ENCODE measurements at places on chromosomes 2 and 18.

GRCh38 chr2:37877457-37878315 is 47.4 kb upstream of the RMDN2 start:
- no peak for DNase-seq

GRCh38 chr2:189610700-189611099 is 30.1 kb upstream of the SLC40A1 start:
- DNase-seq: no peak

DNA sequence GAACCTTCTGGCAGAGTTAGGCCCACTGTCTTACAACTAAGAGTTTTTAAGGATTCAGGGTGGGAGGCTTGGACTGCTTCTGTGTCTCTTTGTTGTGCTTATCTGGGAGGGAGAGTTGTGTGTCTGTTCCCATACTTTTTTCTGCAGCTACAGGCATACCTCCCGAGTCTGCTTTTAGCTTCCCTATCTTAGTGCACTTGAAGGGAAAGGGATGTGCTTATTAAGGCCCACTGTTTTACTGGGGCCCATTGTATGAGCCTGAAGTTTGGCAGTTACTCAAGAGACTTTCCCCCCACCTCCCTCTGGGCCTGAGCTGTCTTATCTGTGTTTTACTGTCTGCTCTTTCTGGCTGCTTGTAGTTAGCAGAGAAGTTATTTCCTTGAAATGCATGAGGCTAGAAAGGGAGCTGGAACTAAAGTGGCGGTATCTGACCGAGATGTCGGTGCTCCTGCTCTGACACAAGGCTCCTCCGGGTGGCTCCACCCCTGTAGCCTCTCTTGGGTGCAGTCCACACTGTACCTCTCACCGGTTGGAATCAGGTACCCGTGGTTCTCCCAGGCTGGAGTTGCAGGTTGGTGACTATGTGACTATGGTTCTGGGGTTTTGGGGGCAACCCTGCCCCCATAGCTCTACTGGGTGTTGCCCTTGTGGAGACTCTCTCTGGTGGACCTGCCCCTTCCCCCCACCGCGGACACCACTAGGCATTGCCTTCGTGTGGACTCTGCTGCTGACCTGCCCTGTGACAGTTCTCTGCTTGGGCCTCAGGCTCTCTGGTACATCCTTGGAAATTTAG is 12.9 kb downstream of the UBR3 start:
- DNase-seq: no peak

GRCh38 chr18:23291456-23292205 is 156.3 kb downstream of the CABLES1 start:
- DNase-seq: no peak

DNA sequence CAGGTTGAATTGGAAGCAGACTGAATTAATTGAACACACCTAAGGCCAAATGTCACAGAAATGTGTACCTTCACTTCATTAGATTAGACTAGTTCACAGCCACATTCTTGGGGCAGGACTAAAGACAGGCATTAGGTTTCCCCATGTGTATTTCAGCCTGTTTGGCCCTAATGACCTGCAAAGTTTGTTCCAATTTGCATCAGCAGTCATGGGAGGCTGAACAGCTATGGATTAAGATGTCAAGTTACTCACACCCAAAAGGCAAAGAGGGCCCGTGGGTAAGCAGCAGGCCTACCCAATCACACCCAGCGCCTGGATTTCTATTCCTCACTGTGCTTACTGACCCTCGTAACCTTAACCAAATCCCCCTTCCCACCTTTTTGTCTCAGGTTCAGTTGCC is 99.6 kb upstream of the RIOK3 start:
- no peak for DNase-seq

DNA sequence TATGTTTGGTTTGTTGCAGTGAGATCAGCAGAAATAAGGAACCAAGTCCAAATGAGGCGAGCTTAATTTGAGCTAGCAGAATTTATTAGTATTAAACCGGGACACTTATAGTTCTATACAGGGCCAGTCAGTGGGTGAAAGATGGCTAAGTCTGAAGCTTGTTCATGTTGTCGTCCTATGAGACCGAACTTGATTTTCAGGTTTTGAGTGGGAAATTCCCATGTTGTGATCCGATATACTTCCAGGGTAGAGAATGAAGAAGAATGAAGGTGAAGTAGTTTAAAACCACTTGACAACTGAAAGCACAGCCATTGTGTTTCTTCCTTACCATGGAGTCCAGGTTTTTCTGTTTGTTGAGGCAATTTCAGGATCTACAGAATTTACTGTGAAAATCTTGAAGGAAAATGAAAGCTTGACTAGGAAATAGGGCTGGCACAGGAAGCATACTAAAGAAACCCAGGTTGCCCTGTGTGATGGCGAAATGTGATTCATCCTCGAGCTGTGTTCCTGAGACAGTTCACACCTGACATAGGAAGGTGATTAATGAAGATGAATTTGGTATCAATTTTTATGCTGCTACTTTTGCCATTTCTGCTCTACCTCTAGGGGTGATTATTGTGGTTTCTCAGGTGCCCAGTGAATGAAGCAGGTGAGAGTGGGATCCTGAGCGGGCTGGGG is 37.6 kb upstream of the MGAT5 start:
- no peak for DNase-seq

GRCh38 chr2:189222468-189223105 is 43.0 kb upstream of the COL5A2 start:
- no peak for DNase-seq

DNA sequence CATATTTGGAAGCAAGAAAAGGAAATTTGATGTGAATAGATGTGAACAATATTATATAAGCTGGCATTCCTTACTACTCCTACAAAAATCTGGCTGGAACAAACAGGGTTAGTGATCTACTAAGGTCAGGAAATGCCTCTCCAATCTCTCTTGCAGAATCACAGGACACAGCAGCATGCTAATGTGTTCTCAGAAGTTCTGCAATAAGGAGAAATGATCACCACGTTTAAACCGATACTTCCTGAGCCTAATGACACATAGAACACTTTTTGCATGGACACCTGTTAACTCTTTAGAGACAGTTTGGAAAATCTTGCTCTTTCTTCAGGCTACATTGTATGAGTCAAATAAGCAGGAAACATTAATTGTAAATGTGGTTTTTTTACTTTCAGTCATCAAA is 89.6 kb upstream of the MAP3K20 start:
- no peak for DNase-seq

DNA sequence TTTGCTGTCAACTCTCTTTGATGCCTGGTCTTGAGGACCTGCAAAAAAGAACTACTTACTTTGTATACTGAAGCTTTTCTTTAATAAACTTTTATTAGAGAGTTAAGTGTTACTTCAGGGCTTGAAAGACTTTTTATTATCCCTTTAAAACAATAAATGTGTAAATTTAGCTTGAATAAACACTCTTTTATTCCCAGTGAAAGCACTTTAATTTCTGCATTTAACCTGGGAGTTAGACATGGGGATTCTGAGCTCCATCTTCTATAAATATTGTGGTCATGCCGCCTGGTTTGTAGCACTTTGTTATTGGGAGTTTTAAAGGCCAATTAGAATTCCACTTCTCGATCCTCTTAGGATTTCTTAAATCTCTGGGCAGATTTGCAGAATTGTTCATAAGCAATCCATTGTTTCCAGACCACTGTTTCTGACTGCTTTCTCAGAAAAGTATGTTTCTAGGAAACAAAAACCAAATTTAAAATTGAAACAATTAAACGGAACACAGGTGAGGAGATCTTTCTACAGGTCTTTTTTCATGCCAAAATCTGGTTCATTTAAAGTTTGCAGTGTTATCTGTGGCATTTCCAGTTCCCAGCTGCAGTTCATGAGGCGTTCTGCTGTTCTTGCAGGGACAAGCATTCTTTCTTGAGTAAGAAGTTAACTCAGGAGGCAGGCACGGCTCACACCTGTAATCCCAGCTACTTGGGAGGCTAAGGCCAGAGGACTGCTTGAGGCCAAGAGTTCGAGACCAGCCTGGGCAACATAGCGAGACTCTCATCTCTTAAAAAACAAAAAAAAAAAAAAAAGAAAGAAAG is 18.1 kb upstream of the E2F6 start:
- DNase-seq: no peak

GRCh38 chr2:221726894-221727513 is 154.9 kb upstream of the EPHA4 start:
- DNase-seq: no peak

DNA sequence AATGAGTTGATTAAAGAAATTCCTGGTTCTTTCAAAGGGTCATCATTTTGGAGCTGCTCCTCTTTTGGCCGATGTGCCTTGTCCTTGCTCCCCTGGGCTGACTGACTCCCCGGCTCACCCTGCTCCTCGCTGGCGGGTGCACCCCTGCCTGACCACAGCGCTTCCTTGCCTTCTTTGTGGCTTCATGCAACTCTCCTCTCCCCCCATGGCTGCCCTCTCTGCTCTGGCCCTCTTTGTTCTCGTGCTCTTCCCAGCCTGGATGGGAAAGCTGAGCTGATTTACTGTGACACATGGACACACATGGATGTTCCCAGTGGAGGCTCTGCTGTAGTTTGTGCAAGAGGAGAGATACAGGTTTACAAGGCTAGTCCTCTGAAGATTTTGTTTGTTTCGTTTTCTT is 234.6 kb downstream of the HAUS1 start:
- no peak for DNase-seq

DNA sequence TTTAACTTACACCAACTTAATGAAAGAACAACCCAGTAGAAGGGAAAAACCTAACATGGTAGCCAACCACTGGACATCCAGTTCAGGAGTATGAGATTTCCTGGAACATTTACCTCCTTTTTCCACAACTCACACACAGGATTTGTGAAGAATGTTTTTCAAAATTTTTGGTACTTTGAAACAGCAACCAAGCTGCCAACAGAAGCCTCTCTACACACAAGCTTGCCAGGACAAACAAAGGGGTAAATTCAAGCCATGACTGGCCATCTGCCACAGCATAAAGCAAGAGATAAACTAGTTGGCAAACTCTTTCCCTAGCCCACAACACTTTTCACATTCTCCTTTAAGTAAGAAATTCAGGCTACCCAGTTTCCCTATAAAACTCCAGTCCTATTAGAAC is 21.4 kb downstream of the MGAT4A start:
- peak; percentile 59 for DNase-seq

DNA sequence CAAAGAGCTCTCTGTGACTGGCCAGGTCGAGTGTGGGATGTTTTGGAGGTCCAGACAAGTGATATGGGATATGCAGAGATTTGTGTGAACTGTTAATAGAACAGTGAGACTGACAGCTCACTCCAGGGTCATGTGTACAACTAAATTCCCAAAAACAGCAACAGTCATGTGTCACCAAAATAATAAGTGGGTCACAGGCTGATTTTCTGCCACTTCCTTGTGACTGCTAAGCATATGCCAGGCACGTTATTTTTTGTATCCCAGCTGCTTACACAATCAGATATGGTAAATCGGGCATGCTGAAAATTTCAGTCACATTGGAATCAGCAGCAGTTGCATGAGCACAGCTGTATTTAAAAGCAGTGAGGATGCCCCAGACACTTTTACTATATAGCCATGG is 198.7 kb downstream of the PTGR3 start:
- DNase-seq: no peak

DNA sequence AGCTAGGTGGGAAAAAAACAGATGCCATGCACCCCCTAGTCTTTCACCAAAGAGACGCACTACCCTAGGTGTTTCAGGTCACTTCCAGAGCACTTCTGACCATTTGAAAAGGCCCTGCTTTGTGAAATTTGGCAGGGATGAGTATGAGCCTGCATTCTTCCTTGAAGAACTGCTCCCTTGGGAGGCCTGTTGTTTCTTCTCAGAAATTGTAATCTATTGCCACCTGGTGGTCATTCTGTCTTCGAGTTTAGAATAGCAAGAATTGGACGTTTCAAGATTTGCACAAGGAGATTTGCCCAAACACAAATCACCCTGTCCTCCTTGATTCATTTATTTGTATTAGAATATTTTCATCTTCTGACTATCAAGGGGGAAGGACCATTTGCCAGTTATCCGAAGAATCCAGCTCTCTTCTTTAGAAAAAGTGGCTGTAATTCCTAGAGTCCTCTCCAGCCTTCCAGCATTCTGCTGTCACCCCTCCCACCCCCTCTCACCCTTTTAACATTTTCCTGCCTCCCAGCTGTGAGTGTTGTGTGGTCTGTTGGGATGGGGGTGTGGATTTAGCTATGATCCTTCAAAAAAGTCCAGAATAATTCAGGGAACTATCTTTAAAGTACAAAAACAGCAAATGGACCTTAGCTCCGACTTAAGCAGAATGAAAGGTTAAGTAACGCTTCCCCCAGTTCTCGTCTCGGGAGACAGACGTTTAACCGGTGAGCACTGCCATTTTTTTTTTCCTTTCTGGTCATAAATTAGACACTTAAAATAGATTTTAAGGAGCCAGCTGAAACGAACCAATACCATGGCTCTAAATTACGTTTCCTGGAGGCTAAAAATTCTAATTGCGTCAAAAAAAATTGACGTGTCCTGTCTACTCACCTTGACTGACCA is 3.7 kb upstream of the GAD1 start:
- DNase-seq: no peak

GRCh38 chr2:241560162-241560882 is 1.8 kb downstream of the BOK start:
- no peak for DNase-seq

GRCh38 chr2:144377914-144378313 is 142.0 kb downstream of the ZEB2 start:
- no peak for DNase-seq

DNA sequence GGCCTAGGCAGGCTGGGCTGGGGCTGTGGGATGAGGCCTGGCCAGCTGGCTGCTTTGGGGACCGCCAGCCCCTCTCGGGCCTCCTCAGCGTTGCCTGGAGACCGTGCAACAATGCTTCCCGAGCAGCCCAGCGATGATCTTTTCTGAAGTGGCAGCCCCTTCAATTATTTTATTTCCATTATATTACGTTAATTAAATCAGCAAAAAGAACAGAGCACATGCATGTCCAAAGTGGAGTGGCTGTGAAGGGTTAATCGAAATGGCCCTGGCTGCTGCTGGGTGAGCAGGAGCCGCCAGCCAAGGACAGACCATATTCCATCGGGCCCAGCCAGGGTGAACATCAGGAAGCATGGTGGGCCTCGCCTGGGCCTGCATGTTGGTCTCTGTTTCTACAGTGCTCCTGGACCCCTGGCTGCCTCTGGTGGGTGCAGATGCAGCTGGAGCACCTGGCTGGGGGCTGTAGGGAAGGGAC is 245.5 kb downstream of the MYCN start:
- DNase-seq: no peak

DNA sequence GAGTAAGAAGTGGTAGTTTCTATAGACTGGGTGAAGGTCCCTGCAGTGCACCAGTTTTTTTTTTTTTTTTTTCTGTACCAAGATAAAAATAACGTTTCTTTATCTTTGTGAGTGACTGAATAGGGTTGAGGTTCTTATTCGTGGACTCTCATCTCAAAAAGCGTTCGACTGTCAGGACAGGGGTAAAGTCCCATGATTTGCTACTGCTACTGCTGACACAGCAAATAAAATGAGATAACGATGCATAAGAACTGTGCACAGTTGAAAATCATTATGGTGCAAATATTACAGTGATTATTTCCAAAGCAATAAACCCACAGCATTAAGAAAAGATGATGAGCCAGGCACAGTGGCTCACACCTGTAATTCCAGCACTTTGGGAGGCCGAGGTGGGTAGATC is 482.0 kb upstream of the CHST9 start:
- no peak for DNase-seq

GRCh38 chr2:179277429-179278196 is 13.0 kb upstream of the SESTD1 start:
- no peak for DNase-seq
